ENCODE measurements at places on chromosomes 1 and 21.

DNA sequence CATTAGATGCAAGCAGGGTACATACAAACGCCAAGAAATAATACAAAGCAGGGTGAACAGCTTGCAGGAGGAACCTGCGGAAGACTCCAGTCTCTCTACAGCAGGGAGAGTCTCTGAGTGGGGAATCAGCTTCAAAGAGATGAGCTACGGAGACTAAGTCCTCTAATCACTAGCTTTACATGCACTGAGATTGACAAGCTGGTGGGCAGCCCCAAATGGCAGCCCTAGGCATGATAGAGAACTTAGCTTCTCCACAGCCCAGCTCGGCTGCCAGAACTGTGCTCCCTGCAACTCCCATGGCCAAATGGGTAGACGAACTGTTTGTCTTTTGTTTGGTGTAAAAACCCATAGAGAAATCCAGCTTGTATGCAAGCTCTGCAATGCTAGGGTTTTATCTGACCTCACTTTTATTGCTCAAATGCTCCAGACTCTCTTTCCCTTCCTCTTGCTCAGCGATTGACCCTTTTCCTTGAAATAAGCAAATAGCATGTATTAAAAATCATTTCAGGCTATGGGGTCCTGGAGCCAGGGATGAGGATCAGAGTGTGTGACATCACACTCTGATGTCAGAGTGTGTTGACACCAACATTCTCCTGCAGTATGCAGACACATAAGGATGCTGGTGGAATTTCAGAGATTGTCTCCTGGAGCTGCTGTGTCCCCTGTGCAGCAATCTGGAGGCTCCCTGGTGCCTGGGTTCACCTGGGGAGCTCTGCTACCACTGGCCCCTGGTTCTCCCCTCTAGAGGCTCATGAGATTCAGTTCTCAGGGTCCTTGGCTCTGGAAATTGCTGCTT is 238.5 kb downstream of the TTLL7 start:
- DNase-seq, result no peak

DNA sequence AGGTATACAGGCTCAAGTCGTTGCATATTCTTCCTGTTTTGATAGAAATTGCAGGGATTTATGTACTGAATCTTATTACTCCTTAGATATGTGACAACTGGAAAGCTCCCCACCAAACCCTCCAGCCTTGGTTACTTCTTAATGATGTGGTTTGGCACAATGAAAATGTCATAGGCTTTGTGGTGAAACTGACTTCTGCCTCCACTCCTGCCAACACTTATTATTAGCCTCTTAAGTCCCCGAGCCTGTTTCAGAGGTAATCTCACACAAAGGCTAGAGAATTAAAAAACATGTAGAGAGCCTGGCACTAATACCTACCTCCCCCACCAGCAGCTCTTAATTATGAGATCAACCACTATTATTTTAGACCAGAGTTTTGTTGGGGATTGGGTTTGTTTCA is 4.2 kb downstream of the COX20 start:
- DNase-seq, result no peak

DNA sequence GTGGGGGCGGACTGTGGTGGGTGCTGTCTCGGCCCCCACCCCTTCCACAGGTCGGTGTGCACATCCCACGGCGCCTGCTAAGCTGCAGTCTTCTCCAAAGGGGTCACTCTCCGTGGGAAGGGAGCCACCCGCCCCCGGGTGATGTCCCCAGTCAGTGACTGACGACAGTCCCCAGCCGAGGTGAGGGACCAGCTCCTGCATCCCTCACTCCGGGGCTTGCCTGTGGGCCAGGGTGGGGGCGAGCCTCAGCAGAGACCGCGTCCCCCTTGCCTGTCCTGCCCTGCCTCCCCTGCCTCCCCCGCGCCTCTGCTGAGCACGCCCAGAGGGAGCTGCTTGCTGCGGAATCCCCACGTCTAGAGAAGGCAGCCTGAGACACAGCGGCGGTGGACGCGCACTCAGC is 35.9 kb upstream of the PDE9A start:
- DNase-seq, result no peak

GRCh38 chr21:33127154-33127867 is 57.4 kb downstream of the OLIG1 start:
- peak; percentile 85 for DNase-seq

- peak; percentile 81 for DNase-seq
Measured at GRCh38 chr21:41460578-41461527, 34.8 kb downstream of the MX1 start.

GRCh38 chr1:226708342-226708780 is 30.7 kb downstream of the ITPKB start:
- no peak for DNase-seq

DNA sequence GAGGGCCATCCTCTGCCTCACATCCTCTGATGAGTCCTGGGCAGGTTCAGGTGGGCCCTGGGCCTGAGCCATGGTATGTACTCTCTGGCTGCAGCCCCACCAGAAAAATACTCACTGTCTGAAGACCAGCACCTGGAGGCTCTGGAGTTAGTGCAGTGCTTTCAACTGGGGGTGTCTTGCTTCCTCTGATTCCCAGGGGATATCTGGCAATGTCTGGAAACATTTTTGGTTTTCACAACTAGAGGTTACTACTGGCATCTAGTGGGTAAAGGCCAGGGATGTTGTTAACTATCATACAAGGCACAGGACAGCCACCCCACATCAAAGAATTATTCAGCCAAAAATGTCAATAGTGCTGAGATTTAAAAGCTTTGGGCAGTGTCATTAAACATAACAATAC is 152.7 kb downstream of the HIVEP3 start:
- DNase-seq, result no peak

DNA sequence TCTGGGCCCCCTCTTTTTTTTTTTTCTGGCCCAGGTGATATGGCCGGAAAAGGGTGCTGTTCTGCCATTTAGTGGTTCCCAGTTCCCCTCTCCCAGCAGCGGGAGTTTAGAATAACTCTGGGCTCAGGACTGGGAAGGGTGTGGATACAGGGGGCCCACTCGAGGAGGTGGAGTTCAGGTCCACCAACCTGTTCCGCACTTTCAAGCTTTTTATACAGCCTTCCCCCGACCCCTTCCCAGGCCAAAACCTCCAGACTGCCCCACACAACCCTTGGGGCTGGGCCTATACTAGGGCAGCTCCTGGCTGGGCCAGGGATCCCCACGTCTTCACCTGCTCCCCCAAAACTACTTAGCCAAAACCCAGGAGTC is 402 bp downstream of the PLEKHG5 start:
- no peak for DNase-seq

DNA sequence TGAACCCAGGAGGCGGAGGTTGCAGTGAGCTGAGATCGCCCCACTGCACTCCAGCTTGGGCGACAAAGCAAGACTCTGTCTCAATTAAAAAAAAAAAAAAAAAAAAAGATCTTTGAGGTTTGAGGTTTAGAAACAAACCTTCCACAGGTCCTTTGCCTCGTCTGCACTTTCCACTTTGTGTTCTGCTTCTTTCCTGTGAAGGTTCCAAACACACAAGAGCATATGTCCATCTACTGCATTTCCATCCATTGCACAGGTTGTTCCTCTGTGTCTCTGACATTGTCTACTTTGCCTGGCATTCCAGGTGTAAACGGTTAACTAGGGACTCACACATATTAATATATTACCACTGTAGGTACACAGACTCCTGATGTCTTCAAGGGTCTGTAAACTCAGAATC is 40.1 kb downstream of the DSTYK start:
- no peak for DNase-seq

DNA sequence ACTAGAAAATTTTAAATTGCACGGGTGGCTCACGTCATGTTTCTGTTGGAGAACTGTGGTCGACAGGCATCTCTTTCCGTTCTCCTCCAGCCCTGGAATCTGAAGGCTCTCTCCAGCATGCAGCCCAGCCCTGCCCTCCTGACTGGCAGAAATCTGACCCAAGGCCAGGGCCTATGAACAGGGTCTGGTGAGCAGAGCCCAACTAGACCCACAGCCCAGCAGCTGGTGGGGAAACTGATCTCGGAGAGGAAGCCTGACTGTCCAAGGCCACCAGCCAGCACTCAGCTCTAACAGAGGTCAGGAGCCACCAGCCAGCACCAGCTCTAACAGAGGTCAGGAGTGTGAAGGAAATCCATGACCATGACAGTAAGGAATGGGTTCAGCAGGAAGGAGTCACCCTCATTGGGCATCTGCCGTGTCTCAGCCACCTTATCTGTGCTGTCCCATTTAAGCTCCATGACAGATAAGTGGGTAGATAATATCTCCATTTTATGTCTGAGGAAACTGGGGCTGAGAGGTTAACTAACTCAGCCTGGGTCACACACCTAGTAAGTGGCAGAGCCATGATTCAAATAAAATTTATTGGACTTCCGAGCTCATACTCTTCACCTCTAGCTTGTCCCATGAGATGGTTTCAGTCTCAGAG is 20.2 kb upstream of the PKP1 start:
- no peak for DNase-seq

GRCh38 chr1:52631759-52632331 is 1.1 kb upstream of the SHISAL2A start:
- DNase-seq, result no peak

DNA sequence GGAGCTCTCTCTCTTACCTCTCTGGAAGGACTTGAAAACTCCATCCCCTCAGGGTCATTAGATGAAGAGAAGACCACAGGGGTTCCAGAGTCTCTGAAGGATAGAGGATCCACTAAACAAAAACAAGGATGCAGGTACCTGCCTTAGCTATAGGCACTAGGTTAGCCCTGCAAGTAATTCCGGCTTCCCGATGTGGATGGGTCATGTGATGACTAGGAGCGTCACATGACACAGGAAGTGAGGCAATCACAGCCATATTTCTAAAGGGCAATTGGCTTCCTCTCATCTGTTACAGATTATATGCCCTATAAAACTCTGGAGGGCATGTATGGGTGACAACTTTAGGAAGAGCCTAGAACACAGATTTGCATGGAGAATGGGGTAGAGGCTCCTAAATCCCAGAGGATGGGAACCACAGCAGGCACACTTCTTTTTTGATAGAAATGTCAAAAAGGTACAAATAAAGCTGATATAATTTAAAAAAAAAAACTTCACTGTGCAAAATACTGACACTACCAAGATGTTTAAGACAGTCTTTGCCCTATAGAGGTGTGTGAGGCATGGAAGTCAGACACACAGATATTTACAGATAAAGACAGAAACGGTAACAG is 14.1 kb downstream of the ENTREP3 start:
- peak; percentile 93 for DNase-seq

DNA sequence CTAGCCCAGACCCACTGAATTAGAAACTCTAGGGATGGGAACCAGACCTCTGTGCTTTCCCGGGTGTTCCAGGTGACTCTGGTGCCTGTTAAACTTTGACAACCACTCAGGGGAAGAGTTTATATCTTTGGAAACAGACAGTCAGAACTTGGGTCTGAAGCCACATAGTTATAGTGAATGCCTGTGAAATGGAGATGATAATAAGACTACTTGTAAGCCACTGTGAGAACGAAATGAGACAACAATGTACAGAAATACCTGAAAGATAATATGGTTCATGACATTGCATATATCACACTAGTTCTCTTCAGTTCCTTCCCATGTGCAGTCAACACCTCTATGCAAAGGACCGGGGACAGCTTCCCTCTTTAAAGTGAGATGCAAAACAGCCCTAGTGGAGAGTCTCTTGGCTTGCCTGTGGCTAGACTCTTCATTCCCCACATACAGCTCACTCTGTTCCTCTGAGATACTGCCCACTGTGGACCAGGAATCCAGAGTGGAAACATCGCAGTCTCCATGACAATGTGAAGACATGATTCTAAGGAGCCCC is 287.5 kb downstream of the ASTN1 start:
- DNase-seq, result no peak

GRCh38 chr21:22582026-22582425 is 1583.8 kb downstream of the NCAM2 start:
- DNase-seq, result no peak

DNA sequence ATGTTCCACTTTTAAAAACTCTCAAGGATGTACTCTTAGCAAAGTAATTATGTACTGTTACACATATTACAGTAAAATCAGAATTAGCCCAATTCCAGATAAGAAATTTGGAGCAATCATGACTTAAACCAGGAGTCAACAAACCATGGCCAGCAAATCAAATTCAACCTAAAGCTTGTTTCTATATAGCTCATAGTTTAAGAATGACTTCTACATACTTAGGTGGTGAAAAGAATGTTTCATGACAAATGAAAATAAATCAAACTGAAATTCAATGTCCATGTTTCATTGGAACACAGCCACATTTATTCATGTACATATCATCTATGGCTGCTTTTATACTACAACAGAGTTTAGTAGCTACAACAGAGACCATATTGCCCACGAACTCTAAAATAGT is 35.1 kb downstream of the FRRS1 start:
- DNase-seq, result no peak

- no peak for DNase-seq
Measured at GRCh38 chr1:56336982-56337381, 242.4 kb downstream of the PLPP3 start.

GRCh38 chr1:79362470-79362869 is 355.9 kb upstream of the ADGRL4 start:
- DNase-seq, result no peak

- no peak for DNase-seq
Measured at GRCh38 chr1:31095298-31095981, 29.9 kb upstream of the PUM1 start.

DNA sequence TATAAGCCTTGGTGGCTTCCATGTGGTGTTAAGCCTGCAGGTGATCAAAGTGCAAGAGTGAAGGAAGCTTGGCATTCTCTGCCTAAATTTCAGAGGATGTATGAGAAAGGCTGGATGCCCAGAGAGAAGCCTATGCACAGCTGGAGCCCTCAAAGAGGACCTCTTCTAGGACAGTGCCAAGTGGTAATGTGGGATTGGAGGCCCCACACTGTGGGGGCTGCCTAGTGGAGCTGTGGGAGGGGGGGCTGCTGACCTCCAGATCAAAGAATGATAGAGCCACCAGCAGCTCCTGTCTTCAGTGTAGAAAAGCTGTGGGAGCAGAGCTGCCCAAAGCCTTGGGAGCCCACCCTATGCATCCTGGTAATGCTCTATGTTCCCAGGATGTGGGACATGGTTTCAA is 1512.7 kb upstream of the TPTE start:
- no peak for DNase-seq

Measured in DMS53 (cell line).